ENCODE measurements at places on chromosomes 2 and 18. TPM values are rescaled to one million over a fixed set of nuclear protein-coding genes. Genes with fewer than 3 reads are reported as not detected.

Gene FAM110C
- 1.3 TPM for polyA plus RNA-seq

Gene CDC42EP3
- polyA plus RNA-seq: 25.9 TPM

Gene TTL
- polyA plus RNA-seq: 36.6 TPM

Gene GKN2
- not detected for polyA plus RNA-seq

Gene MERTK
- 6.3 TPM for polyA plus RNA-seq

Gene RFX8
- polyA plus RNA-seq: not detected

Gene CFAP53
- 0.80 TPM for polyA plus RNA-seq

Gene ROCK2
- polyA plus RNA-seq: 2.8 TPM

Gene ANKRD30BL
- polyA plus RNA-seq: not detected

Gene ZNF407
- polyA plus RNA-seq: 10.2 TPM

Gene CFC1
- polyA plus RNA-seq: 3.1 TPM

Gene POTEI
- polyA plus RNA-seq: not detected

Gene TUBA4B
- not detected for polyA plus RNA-seq

Gene OXER1
- 0.24 TPM for polyA plus RNA-seq

Gene CDH20
- polyA plus RNA-seq: 10.3 TPM

Gene KCNIP3
- 29.5 TPM for polyA plus RNA-seq
